Epithelial cell of proximal tubule (primary cell): ENCODE measurements at places on chromosomes 6 and 20. TPM values are rescaled to one million over a fixed set of nuclear protein-coding genes. Genes with fewer than 3 reads are reported as not detected.

DNA sequence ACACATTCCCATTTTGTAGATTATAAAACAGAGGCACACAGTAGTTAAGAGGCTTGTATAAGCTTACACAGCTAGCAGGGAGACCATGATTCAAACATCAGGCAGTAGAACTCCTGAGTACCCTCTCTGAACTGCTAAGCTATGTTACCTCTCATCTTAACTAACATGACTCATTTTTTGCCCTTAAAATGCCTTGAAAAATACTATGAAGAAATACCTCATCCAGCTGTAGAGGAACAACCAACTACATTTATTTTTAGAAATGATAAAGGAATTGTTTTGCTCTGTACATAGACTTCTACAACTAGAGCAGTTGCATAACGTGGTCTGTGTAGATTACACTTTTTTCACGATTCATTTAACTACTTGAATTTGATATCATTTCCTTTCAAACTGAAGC lies 102.1 kb downstream of the FLRT3 start:
- DNase-seq = peak; percentile 26

- DNase-seq = no peak
These were observed 201.3 kb upstream of the MOCS1 start for GRCh38 chr6:40135491-40136072.

DNA sequence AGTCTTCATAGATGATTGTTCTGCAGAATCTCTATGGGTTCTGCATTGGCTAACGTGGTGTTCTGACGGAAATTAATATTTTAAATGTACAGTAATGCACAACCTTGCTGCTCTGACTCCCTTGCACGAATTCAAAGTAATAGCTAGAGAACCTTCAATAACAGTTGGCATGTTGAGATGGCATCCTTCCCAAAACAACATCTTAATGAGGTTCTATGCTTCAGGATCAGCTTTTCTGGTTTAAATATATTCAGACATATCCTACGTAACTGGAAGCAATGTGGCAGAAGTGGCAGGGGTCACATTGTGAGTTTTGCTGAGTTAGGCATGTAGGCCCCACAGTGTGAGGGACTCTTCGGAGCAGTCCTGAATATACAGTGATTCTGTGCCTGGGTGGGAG lies 25.7 kb downstream of the DSE start:
- no peak for DNase-seq

GRCh38 chr20:46423882-46424482 lies 17.6 kb upstream of the ELMO2 start:
- no peak for DNase-seq

DNA sequence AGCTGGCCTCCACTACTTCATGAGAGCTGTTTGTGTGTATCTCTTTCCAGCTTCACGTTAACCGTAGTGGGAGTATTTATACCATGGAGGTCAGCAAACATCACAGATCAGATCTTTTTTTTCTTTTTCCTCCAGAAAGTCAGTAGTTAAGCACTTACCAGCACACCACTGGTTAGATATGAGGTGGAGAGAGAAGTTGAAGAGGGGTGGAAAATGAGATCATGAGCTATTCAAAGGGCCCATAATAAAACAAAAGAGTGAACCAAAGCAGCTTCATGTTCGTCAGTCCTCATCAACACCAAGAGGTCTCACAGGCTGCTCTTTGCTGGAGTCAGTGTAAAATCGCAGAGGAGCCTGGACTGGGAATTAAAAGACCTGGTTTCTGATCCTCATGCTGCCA lies 125.1 kb upstream of the SGK1 start:
- no peak for DNase-seq

DNA sequence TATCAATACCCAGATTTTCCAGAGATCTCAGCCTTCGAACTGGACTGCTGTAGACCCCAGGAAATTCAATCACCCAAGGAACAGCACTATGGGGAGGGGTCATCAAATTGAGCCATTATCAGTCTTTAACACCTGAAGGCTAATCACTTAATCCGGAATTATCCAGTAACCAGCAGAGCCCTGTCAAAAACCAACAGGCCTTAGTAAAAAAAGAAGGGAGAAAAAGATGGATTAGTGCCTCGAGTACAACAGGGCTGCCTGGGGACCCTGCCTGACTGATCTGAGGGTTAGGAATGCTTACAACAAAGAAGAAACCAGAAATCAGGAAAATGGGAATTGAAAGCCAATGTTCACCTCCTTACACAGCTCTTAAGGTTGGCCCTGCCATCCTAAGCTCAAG lies 7.6 kb downstream of the RRAGD start:
- DNase-seq = no peak

Gene BANF2
- not detected in 2 replicates for total RNA-seq

Gene BNIP5
- total RNA-seq = under 0.01 TPM in 1 of 2 replicates, not detected in the other

Gene SLA2
- not detected in 2 replicates for total RNA-seq

Gene ZNF391
- 1.2 and 1.4 TPM in 2 replicates for total RNA-seq

Gene ZNF184
- total RNA-seq = 3.7 and 5.7 TPM in 2 replicates

Gene GATA5
- not detected in 2 replicates for total RNA-seq

Gene SRSF12
- 5.4 and 6.2 TPM in 2 replicates for total RNA-seq
